ENCODE measurements at places on chromosomes 11 and 22. TPM values are rescaled to one million over a fixed set of nuclear protein-coding genes. Genes with fewer than 3 reads are reported as not detected.

GRCh38 chr11:85953491-85954143 is 98.4 kb downstream of the CCDC83 start:
- no peak for DNase-seq

THY1 gene
- 94.9 TPM for polyA plus RNA-seq

GRCh38 chr11:58957922-58958321 is 18.6 kb downstream of the GLYATL1 start:
- no peak for DNase-seq

- no peak for DNase-seq
These were observed 3.0 kb downstream of the CXCR5 start for GRCh38 chr11:118886681-118887111.

DNA sequence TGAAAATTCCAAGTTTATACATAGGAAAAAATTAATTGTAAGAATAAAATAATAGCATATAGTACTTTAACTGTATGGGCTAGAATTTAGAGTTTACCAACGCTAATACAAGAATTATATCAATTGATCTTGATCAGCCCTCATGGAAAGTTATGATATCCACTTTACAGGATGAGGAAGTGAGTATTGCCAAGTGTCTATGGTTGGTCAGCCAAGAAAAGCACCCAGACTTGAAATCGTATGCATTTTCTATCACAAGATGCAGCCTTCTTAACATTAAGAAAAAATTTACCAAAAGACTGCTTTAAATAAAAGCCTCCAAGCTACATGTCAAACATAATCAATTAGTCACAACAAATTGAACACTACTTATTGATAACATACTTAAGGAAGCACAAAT is 53.0 kb downstream of the DDI1 start:
- DNase-seq, result no peak

SPDYC gene
- polyA plus RNA-seq, result not detected

IFITM10 gene
- 0.47 TPM for polyA plus RNA-seq

- no peak for DNase-seq
These were observed 19.1 kb downstream of the TUB start for GRCh38 chr11:8100158-8100557.

DNA sequence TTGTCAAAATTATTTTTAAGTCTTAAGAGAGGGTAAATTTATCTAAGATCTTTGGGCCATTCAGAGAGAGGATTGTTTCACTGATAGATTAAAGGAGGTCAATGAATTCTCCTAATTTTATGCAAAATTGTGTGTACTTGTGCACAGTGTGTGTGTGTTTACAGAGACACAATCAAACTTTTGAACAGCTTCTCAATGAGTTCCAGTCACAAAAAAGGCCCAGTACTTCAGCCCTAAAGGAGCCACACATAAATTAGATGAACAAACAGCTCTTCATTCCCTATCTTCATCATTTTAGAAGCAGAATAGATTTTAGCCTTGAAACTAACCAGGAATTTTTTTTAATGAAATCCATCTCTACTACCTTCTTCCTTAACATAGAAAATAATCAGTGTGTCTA is 9.7 kb downstream of the GRIA4 start:
- DNase-seq, result no peak

DNA sequence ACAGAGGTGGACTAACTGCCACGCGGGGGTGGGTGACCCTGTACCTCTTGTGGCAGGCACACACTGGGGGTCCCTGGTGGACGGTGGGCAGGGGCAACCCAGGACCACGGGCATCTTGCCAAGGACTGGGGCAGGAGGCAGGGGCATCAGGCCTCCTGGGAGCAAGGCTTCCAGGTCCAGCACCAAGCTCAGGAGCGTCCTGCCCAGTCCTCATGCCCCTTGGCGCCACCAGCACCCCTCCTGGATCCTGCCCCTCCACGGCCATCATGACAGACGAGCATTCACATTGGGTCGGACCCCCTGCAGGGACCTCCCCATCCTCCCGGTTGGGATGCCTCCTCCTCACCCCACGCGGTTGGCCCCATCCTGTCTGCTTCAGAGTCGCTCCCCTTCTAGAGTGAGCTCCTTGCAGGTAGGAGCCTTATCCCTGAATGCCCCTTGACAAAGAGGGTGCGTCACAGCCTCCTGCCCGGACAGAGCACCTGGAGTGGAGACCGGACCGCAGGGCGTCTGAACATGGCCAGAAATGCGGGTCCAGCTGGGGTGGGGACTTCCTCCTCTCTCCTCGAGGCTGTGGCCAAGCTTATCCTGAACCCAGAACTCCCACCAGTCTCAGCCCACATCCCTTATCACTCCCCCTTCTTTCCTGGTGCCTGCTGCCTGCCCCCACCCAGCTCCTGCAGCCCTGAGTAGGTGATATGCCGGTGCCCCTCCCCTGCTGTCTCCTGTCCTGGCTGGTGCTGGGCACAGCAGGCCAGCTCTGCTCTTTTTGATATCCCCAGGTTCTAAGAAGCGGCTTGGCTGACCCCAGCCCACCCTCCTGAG is 40.3 kb downstream of the IGF2 start:
- no peak for DNase-seq

- no peak for DNase-seq
These were observed 8.6 kb downstream of the HSD17B12 start for GRCh38 chr11:43689167-43689566.

F2 gene
- 0.41 TPM for polyA plus RNA-seq

GRCh38 chr11:125226706-125227105 is 62.2 kb downstream of the PKNOX2 start:
- DNase-seq, result no peak

CASTOR1 gene
- polyA plus RNA-seq, result 9.0 TPM

DNA sequence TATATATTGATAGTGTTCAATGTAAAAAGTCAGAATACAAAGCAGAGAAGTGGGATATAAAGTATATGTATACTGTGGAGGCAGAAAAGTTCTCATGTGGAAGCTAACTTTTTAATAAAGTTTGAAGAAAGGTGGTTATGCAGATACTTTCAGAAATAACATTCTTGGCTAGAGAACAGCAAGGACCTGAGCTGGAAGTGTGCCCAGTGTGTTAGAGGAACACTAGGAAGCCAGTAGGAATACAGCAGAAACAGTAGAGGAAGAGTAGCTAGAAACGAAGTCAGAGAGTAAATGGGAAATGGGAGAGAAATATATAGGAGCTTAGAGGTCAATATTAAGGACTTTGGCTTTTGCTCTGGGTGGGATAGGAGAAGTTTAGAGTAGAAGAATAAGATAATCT is 464.9 kb upstream of the CCDC90B start:
- DNase-seq, result no peak

DNA sequence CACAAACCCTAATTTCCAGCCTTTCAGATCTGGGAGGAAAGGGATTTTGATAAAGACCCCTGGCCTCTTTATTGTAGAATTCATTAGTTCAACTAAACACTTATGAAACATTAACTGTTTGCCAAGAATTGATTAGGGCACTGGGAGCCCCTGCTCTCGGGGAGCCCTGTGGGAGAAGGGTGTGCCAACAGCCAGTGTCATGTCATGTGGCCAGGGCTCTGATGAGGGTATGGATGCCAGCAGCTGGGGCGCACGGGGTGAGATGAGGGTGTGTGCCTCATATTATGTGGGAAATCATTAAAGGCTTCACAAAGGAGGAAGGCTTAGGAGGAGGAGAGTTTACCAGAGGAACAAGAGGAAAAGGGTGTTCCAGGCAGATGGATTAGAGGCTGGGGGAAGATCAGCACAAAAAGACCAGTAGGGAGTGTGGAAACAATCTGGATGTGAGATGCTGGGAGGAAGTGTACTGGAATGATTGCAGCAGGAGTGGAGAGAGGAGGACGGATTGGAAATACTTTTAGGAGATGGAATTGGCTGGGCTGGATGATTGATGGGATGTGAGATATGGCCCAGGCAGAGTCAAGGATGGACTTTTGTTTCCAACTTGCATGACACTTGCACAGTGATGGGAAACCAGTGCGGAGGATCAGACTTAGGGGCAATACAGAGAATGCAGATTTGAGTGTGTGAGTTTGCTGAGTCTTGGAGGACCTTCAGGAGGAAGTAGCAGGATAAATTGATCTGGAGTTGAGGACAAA is 137.8 kb downstream of the CSNK2A3 start:
- no peak for DNase-seq

All from left renal pelvis (tissue), 4 donors.